Karpas-422 (cell line): ENCODE measurements at places on chromosomes 2 and 18. TPM values are rescaled to one million over a fixed set of nuclear protein-coding genes. Genes with fewer than 3 reads are reported as not detected.

- no peak for DNase-seq
These were observed 175.4 kb upstream of the ACAA2 start for GRCh38 chr18:49988733-49989132.

GRCh38 chr2:241639385-241639784 is 1.9 kb downstream of the ATG4B start:
- no peak for DNase-seq

DNA sequence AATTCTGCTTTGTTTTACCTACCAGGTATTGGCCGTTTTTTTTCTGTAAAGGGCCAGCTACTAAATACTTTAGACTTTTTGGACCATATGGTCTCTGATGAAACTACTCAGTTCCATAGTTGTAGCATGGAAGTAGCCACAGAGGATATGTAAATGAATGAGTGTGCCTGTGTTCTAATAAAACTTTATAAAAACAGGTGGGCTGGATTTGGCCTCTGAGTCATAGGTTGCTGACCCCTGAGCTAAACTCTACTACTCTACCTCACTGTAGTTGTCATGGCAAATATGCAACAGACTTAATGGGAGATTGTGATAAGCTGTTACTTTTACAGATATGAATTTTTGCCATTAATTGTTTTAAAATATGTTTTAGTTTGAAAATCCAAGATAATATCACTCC is 19.7 kb downstream of the CLIP4 start:
- no peak for DNase-seq

DNA sequence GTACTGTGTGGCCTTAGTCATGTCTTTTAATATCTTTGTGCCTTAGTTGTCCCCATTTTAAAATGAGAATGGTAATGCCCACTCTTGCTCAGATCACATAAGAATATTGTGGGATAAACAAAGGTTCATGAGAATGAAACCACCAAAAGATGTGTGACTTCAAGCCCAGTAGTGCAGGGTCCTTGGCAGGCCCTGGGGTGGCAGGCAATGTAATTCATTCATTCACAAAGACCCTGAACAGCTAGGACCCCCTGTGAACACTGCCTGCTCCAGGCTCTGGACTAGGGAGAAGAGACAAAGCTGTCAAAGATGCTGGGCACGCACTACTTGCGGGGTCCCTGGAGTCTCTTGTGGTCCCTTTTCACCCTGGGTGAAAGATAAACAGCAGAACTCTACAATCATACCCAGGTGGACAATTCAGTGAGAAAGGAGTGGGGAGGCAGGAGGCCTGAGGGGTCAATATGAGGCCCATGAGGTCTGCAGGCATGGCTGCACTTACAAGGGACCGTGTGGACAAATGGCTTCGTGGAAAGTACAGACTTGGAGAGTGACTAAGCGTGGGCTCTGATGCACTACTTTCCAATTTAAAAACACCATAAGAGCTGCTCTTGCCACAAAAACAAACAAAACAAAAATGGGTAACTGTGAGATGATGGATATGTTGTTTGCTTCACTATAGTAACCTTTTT is 136.1 kb downstream of the SMAD7 start:
- DNase-seq = no peak

CDH19 gene
- not detected in 2 replicates for total RNA-seq

- DNase-seq = no peak
These were observed 56.1 kb downstream of the BABAM2 start for GRCh38 chr2:27946530-27947060.

DNA sequence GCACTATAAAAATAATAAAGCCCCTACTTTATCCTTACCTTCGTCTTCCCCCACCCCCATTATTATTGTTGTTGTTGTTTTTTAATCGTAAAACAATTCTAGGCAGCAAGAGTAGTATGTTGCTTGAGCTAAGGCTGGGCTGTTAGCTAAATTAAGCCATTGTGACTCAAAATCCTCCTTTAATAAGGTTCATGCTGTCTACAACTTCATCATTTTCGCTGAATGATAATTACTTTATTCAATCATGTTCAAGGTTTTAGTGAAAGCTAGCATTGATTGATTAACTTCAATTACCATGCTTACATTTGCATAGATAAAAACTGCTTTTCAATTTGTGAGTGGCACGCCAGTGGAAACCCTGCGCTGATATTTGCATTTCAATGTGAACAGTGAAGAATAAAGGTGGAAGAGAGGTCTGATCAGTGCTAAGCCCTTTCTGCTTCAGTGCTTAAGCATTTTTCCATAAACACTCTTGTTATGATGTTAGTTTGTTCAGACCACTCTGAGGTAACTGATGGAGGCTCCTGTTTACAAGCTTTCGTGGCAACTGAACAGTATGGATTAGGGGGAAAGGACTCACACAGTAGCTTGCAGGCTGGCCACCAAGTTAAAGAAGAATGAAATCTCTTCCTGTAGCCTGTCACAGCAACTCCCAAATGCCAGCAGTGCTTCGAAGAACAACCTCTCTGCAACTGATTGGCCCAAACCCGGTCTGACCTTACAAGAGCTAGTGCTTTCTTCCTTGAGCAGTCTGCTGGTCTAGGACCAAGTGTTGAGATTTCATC is 156.8 kb downstream of the GPD2 start:
- DNase-seq = no peak

CCDC85A gene
- not detected in 2 replicates for total RNA-seq

DNA sequence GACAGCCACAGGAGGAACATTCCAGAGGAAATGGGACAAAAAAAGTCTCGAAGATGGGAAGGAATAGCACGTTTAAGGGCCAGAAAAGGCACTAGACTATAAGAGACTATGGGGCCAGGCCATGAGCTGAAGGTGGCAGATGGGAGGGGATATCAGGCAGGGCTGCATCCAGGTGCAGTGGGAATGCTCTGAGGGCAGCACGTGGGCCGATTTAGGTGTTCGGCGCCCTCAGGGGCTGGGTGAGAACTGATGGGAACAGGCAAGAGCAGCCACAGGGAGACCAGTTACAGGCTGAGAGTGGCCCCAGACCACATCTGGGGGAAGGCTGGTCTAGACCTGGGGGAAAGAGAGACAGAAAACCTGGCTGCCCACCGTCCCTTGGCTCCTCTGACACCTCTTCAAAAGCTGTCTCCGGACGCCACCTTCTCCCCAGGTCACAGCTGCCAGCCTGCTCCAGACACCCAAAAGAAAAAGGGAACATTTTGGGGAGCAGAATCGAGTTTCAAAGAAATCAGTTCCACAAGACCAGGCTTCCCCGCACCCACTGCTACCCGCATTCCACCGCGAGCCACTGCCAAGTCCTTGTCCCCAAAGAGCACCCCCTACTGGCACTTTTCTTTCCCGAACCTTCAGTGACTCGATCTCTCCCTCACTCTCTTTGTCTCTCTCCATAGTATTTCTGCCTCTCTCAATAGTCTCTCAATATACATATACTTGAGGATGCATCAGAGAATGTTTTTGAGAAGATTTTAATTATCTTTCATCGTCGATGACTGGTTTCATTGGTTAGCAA is 190.1 kb upstream of the AGAP1 start:
- no peak for DNase-seq

GRCh38 chr2:113209011-113209645 is 35.4 kb downstream of the PSD4 start:
- no peak for DNase-seq

SNORC gene
- 1.2 and 1.9 TPM in 2 replicates for total RNA-seq

TBR1 gene
- total RNA-seq = 0.15 TPM in 1 of 2 replicates, not detected in the other

MEIS1 gene
- 32.5 and 35.3 TPM in 2 replicates for total RNA-seq

DNA sequence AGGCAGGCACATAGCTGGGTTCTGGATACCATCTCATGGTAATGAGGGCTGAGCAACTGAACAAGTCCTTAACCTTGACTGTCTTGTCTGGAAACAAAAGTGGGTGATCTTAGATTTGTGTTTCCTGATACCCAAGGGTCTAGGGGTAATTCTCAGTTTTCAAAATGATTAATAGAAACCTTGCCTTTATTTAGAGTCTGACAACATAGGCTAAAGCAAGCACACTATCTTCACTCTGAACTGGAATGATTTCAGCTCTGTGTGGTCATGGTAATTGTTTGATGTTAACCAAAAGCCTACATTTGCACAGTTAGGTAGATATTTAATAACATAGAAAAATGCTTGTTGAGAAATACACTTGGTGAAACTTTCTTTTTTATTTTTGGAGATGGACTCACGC is 6.8 kb upstream of the LAMA3 start:
- DNase-seq = no peak
